ENCODE measurements at places on chromosomes 3 and 15. TPM values are rescaled to one million over a fixed set of nuclear protein-coding genes. Genes with fewer than 3 reads are reported as not detected.

DNA sequence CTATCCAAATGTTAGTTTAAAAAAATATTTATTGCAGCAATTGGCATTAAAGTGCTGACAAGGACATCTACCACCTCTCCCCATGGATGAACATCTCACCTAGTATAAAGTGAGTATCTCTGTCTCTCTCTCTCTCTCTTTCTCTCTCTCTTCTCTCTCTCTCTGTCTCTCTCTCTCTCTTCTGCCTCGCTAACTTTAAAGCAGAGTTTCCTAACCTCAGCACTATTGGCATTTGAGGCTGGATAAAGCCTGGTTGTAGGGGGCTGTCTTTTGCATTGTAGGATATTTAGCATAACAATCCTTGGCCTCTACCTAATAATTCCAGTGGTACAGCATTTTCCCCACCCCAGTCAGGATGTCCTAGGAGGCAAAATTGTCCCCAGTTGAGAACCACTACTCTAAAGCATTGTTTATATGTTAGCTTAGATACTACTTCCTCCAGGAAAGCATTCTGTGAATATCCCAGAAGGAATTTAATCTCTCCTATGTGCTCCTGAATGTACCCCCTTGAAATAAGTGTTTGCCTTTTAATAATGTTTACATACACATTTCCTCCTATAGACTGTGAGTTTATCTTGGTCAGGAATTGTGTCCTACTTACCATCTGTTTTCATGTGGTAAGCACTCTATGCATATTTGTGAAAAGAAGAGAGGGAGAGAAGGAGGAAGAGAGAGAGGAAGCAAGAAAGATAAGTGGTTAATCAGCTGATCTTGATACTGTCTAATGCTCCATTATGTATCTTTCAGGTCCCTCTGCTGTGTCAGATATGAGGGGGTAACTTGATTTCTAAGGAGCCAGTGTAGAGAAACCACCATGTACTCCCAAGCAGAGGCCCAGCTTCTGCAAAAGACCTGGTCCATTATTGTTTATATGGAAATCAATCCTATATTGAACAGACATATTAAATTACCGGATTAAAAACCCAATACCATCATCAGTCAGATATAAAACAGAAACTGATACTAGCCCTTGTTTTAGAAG is 346.6 kb downstream of the RBMS3 start:
- no peak for DNase-seq

The ACVR2B gene
- polyA plus RNA-seq: 20.7 TPM

DNA sequence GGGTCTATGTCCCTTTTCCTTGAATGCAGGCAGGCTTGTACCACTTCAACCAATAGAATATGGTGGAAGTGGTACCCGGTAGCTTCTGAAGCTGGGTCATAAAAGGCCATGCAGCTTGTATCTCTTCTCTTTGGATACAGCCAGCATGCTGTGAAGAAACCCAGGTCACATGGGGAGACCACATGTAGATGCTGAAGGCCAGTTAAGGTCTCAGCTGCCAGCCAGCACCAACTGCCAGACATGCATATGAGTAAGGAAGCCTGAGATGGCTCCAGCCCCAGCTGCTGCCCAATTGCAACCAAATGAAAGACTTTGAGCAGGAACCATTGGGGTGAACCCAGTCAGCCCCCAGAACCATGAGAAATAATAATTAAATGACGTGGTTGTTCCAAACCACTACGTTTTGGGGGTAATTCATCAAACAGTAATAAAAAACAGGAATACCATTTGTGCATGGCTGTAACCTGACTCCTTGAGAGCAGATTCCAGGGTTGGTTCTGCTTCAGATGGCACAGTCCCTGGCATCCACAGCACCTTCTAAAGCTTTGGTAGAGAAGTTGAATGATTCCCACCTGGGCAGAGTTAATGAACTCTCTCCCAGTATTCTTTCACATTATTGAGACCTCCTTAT is 3.8 kb downstream of the RBP2 start:
- DNase-seq: peak; percentile 64

DNA sequence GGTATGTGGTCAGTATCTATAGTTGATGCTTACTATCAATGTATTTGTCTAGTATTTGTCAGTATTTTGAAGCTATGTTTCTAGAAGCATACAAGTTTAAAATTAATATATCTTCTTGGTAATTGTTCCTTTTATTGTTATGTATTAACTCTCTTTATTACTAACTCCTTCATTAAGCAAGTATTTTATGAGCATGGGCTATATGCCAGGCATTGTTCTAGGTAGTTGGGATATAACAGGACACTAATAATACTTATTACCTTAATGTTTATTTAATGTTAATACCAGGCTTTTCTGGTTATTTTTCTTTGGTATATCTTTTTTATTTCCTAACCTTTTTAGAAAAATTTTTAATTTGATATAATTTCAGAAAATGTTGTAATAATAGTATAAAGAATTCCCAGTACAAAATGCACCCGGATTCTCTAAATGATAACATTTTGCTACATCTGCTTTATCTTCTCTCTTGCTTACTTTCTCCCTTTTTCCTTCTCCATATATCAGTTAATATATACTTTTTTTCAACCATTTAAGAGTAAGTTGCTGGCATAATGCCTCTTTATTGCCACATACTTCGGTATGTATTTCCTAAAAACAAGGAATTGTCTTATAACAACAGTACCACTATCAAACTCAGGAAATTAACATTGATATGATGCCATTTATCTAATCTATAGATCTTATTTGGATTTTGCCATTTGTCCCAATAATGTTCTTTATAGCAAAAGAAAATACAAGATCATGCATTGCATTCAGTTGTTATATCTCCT is 30.9 kb downstream of the LRRC49 start:
- DNase-seq: no peak

DNA sequence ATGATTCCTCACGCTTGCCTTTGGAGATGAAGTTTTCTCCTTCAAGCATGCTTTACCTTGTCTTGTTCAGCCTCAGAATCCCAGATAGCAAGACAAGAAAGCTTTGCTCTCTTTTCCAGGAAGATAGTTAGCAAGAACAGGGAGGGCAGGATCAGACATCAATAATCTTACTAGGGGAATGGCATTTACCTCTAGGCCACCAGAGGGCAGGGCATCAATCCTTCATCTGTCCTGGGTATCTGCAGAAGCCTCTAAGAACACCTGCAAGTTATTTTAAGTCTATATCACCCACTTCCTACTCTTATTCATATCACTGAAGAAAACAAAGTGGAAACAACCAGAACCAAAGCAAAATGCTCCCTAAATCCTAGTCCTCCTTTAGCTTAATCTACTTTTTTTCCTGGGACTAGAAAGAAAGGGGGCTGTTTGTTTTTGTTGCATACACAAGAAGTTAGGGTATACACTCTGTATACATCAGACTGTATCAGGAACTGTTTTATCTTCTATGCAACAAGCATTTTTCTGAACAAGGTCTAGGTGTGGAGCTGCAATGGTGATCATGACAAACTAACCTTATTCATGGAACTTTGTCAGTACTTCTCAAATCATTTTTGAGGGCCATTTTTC is 862.5 kb downstream of the CADM2 start:
- no peak for DNase-seq

GRCh38 chr3:12947504-12948369 is 106.4 kb upstream of the RPL32 start:
- no peak for DNase-seq

The MCTP2 gene
- polyA plus RNA-seq: 14.0 TPM

DNA sequence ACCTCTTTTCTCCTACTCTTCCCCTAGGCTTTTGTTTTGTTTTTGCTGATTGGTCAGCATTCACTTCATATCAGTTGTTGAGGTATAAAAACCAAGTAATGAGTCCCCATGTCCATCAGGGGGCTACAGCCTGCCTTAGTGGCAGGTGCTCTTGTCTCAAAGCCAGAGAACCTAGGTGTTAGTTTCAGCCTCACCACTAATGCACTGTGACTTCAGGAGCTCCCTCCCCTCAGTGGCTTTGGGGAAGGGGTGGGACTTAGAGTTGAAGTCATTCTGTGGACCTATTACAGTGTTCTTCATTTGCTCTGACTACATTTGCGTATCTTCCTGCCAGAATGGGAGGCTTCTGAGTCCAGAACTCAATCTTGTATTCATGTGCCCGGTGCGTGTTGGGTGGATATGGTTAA is 41.6 kb downstream of the NR2C2 start:
- DNase-seq: no peak

The FRMD5 gene
- 1.1 TPM for polyA plus RNA-seq

The CD80 gene
- polyA plus RNA-seq: 0.30 TPM

The CIB2 gene
- polyA plus RNA-seq: 40.1 TPM

DNA sequence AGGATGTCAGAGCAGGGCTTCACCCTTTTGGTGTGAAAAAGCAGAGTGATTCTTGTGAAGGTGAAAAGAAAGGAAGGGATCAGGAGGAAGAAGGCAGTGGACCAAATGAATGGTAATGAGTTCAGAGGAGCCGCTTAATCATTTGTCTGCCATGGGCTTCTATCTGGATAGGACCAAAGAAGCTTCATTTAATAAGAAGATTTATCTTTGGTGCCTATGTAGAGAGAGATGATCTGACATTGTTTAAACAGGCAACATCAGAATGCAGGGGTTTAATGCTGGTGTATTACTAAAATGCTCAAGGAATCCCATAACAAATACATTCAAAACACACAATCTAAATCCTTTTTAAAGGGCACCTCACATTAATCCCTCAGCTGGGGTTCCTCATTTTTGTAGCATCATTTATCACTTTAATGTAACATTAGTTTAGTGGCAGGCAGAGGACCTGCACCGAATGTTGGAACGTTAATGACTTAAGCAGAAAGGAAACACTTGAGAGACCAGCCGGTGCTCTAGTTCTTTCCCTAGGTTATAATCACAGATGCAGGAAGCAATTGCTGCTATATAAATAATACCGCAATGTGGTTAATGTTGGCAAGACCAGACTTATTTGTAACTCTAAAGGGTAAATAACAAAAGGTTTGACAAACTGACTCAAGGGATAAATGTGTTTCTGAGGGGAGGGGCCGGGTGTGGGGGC is 27.9 kb upstream of the IL1RAP start:
- DNase-seq: peak; percentile 38

DNA sequence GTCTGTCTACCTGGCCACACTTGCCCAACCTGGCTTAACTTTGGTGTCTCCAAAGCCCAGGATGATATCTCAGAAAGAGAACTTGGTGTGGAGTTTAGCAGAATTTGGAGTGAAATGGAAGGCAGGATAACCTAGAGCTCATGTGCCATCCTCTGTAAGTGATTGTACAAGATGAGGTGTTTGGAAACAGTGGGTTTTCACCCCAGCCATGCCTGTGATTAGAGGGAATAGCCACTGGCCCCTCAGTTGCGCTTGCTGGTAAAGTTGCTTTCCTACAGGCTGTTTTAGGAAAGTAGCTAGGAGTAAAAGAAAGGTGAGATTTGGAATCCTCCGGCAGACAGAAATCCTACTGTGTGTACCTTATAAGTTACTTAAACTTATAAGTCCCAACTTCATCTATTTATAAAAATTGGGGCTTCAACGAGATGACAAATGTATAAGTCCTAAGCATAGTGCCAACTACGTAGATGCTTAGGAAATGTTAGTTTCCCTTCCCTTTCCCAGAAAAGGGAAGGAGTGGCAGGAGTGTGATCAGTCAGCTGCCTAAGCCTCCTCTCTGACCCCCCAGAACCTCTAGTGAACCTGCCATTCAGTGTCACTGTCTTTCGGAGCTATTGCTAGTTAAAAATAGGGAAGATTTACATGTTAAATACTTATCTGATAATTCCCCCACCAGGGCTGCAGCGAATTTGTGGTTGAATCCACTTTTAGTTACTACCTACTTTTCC is 13.4 kb upstream of the BMF start:
- no peak for DNase-seq

DNA sequence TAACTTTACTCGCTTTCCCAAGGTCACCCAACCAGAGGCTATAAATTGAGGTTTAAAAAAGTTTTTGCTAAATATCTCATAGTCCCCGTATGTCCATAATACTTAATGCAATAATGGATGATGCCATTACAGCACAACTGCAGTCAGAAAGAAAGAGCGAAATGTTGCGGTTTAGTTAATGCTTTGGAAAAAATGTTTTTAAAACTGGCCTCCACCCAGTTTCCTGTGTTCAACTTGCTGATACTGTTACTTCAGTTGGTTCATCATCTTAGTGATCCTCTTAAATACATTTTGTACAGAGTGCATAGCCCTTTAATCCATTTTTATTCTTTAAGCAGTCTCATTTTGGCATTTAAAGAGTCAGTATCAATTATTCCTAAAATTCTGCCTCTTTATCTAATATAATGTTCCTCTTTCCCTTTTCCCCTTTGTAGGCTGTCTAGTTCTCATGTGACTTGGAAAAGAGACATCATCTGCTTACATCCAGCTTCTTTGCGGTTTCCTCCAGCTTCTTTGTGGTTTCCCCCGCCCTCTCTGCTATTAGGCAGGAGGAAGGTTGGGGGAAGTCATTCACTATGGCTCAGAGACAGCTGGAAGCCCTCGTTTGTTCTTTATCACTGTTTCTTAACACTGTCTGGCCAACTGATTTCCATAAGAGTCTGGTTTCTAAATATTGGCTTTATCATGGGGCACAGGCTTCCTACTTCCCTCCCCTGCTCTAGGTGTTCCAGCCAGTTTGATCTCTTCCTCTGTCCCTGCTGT is 154.3 kb downstream of the GOLIM4 start:
- no peak for DNase-seq

GRCh38 chr15:70704731-70705130 is 58.6 kb downstream of the UACA start:
- no peak for DNase-seq

The ROPN1 gene
- polyA plus RNA-seq: 0.07 TPM

DNA sequence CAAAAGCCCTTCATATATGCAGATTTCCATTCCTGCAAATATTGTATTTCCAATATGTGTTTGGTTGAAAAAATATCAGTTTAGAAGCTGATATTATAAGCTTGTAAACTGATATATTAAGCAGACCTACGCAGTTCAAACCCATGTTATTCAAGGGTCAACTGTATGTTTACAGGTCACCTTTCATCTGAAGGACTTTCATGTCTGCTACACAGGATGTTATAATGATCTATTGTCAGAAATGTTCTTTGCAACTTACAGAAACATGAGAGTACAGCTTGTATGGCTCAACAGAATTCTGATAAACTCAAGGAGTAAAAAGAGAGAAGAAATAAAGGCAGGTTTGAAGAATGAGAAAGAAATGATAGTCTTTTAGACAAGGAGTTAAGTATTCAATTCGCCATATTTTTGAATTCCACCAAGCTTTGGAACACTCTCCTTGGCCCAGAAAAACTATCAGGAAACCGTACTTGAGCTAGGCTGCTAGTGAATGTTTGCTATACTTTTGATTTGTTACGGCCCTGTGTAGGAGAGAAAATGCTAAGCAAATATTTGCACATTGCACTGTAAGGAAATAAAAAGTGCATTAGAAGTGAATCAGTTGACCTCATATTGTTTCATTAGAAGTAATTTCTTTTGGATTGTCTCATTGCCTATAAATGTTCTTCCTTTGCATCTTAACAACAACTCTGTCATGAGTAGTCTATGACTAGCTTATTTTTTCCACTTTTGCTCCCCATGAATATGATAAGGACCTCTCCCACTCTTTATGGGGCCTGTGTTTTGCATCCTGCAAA is 81.2 kb downstream of the NEK11 start:
- no peak for DNase-seq

The DUOXA2 gene
- not detected for polyA plus RNA-seq

GRCh38 chr3:148588291-148588690 is 109.4 kb upstream of the AGTR1 start:
- no peak for DNase-seq

The CAMP gene
- 0.62 TPM for polyA plus RNA-seq

GRCh38 chr3:51354731-51355615 is 30.1 kb upstream of the MANF start:
- DNase-seq: no peak

All from renal pelvis (tissue), 12 donors.